Activated CD4-positive, alpha-beta T cell treated with anti-CD3 and anti-CD28 coated beads, Interleukin-10, Interleukin-2, amounts not matched to agents 100 ng/mL and 50 ng/mL, durations not matched to agents 16 hours and 8 hours (primary cell): ENCODE measurements at places on chromosomes 2 and 18.

DNA sequence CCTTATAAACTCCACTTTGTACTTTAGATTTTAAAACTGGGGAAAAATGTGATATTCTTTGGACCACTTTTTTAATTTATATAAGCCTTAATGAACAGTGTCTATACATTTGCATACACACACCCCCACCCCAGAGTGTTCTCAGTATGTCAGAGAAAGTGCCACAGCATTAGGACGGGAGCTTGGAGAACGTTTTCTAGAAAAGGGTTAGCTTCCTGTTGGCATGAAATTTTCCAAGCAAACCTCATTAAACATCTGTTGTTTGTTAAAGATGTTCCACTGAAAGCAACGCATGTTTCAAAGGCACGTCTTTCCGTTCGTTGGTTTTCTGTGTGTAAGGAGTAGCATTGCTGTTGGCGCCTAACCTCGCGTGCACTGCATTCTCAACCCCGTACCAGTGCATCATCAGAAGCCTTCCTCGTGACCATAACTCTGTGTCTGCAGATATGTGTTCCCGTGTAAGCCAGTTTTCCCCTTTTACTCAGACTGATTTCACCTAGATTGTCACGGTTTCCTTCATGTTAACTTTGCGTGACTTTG, 228.5 kb downstream of the ALPK2 start:
- DNase-seq: peak; percentile 68

GRCh38 chr18:79571211-79572092, 108.2 kb upstream of the CTDP1 start:
- DNase-seq: no peak

- DNase-seq: no peak
Measured at GRCh38 chr18:61574665-61575064, 241.4 kb downstream of the CDH20 start.

GRCh38 chr2:225614915-225615314, 215.4 kb downstream of the NYAP2 start:
- no peak for DNase-seq

- DNase-seq: no peak
Measured at GRCh38 chr18:58239879-58240278, 195.9 kb downstream of the NEDD4L start.

DNA sequence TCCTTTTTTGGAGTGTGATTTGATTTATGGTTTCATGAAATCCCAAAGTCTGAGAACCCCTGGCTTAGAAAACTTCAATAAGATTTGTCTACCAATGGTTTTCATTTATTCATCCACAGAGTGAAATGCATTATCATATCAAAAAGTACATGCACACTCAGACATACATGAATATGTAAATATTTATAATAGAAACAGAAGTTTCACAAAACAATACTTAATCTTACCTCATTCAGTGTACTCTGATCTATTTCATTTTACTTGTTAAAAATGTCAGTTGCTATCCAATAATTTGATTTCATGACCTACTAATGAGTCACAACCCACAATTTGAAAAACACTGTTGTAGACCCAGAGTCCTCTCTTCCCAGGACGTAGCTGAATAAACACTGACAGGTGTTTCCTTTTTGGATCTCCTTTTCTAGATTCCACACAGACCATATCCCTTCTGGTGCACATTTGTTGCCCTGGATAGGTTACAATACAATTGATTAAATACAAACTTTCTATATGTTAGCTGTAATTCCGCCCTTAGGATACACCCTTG, 10.4 kb upstream of the CAVIN2 start:
- no peak for DNase-seq

GRCh38 chr2:86223140-86223926, 24.1 kb downstream of the MRPL35 start:
- no peak for DNase-seq

DNA sequence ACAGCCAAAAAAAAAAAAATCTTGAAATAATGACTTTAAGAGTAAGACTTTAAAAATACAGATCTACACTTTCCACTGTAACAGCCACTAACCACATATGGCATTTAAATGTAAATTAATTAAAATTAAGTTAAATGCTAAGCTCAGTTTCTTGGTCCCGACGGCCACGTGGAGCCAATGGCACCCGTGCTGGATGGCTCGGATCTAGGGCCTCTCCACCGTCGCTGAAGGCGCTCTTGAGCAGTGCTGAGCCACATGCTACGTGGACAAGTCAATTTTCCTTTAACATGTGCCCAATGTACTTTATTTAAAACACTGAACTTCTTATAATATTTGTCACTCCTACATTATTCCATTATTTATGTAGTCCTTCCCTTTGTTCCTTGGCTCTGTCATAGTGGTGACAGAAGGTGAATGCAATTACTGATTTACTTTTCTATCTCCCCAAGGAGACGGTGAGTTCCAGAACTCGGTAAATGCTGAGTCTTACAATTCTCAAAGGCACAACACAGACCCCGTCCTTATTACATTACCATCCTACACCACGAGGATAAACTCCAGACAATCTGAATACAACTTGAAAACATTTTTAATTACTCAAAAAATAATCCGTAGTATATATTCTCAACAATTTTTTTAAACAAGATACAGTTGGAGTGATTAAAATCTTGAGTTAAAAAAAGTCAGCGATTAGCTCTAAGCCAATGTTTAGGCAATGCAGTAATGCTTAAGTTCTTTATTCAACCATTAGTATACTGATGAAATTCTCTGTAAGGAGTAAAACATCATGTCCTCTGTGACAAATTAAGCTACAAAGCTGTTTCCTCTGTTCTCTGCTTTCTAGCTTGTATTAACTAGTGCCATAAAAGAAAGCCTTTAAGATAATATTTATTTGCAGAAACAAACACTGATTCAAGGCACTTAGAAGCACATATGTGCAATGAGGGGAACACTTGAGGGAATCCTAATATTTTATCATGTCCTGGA, 95.1 kb downstream of the AFF3 start:
- no peak for DNase-seq

- DNase-seq: no peak
Measured at GRCh38 chr18:46464926-46465655, 191.9 kb downstream of the LOXHD1 start.

DNA sequence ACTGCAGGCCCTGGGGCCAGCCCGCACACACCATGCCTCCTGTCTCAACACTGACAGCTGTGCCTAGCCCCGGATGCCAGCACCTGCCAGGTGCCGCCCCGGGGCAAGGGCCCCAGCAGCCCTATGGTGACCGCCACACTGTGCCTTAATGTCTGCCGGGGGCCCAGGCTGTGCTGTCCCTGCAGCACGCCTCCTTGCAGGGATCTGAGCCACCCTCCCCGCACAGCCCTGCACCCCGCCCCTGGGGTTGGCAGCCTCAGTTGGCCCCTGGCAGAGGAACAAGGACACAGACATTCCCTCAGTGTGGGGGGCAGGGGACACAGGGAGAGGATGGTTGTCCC, 8.5 kb upstream of the CAPN10 start:
- DNase-seq: no peak

DNA sequence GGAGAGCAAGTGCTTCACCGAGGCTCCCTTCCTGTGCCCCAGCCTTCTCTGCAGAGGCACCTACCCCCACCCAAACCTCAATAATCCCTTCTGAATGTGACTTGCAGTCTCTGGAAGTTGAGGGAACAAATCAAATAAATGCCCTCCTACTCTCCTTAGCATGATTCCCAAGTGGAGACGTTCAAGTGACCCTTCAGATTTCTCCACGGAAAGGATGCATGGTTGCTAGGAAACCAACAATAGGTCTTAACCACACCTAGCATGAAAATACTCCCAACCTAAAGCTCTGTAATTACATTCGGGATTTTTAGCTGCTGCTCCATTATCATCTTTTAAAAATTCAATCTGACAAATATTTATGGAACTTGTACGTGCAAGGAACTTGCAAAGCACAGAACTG, 50.2 kb upstream of the CABLES1 start:
- no peak for DNase-seq

GRCh38 chr2:145421841-145422240, 901.9 kb upstream of the ZEB2 start:
- DNase-seq: no peak

GRCh38 chr2:191250400-191250799, 5.2 kb downstream of the MYO1B start:
- DNase-seq: no peak

- DNase-seq: no peak
Measured at GRCh38 chr2:204207866-204208265, 271.3 kb downstream of the ICOS start.

DNA sequence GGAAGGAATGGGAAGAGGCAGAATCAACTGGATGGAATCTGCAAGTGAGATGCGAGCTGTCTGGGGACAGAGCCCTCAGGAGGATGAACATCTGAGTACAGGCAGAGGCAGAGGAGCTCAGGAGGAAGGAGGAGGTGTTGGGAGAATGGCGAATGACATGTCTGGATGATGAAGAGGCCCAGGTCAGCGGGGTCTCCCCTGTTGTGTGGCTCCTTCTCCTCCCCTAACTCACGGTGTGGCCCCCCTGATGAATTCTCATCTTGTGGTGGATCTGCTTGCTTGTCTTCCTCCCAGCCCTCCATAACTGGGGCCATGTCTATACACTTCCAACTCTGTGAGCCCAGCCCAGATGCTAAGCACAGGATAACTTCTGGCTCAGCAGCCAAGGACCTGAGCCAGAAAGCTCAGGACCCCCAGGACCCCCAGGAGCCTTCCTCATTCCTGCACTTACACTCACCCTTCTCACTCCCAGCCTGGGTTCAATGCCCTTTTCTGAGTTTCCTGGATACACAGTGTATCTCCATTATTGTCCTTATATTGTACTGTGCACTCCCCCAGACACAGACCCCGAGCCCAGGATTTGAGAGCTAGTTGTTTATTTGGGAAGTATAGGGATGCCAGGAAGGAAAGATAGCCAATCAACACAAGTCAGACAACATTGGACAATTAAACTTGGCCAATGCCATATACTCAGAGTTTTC, 678.6 kb upstream of the HS6ST1 start:
- no peak for DNase-seq

DNA sequence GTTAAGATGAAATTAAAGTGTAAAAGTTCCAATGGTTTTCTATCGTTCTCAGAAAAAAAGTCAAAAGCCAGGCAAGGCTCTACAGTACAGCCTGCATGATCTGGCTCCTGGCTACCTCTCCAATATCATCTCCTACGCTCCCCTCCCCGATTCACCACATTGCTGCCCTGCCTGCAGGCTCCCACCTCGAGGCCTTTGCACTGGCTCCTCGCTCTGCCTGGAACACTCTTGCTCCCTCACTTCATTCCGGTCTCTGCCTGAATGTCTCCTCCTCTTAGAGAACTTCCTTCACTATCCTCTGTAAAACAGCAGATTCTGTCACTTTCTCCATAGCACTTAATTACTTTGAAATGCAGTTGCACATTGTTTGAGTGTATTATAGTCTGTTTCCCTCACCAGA, 72.5 kb downstream of the KLF7 start:
- no peak for DNase-seq

DNA sequence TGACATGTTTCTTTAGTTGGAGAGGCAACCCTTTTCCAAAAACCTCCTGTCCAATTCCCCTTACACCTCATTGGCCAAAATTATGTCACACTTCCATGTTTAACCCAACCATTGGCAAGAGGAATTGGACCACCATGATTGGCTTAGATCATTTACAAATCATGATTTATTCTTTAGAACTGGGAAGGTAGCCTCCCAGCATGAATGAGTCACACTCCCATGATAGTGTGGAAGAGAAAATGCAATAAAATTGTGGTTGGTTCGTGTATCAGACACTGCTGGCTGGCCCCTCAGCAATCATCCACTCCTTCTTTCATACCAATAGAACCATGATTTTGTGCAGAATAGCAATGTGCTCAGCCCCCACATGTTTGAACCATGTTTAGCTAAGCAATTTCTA, 156.6 kb upstream of the ACVR2A start:
- DNase-seq: no peak

DNA sequence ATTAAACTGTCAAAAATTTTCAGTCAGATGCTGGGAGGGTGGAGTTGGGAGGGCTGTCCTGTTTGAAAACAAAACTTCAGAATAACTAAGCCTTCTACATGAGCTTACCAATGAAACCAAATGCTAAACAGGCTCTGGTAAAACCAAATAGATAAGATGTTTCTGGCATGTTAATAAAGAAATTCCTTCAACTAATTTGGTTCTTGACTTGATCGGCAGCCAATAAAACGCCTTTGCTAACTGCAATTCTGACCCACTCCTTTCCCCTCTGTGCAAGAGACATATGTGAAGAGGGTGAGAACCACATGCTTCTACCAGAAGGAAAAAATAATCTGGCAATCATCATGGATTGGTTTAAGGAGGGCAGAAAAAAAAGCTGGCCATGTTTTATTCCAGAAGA, 20.9 kb downstream of the MAP4K3 start:
- DNase-seq: no peak

DNA sequence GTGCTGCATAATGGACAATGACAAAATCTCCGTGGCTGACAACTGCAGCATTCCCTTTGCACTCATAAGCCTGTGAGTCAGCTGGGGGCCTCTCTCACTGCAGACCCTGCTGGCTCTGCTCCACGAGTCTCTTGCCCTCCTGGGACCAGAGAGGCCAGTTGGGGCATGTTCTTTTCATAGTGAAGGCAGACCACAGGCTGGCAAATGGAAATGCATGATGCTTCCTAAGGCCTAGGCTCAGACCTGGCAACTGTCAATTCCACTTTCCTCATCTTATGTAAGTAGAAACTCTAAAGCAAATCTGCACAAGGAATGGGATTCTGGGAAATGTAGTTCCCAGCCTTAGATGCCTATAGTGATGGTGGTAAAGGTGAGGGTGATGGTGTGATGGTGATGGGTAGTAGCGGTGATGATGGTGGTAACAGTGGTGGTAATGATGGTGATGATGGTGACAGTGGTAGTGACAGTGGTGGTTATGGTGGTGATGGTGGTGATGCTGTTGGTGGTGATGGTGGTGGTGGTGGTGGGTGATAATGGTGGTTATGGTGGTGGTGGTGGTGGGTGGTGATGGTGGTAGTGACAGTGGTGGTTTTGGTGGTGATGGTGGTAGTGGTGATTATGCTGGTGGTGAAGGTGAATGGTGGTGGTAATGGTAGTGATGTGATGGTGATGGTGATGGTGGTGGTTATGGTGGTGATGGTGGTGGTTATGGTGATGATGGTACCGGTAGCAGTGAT, 185.8 kb upstream of the ARL4C start:
- no peak for DNase-seq

DNA sequence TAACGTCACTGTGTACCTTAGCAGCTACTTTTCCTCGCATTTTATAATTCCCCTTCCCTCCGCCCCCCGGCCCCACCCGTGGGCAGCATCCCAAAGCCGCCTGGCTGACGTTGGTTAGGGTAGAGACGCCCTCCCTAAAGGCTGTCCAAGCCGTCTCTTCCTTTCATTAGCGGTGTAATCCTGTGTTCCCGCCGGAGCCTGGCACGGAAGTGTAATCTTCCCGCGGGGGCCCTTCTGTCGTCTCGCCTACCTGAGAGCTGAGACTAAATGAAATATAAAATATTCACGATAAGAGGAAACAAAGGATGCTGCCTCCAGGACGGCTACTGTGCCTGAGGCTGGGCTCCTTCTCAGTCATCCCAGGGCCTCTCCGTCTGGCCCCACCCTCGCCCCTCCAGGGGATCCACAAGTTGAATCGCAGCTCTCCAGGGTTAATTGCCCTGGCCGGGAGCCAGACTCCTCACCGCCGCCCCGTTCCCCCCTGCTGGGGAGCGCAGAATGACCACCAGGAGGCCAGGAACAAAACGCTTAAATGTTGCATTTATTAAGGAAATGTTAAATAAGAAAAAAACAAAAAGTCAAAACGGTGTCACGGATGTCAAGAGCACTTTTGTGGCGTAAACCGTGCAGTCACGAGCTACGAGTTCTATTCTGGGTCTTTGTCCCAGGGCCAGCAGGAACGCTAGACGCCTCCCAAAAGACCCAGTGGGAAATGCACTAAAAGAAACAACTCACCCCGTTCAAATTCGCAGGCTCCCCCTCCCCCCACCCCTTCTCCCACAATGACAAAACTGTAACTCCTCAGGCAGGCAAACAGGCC, 1.5 kb downstream of the RPRM start:
- DNase-seq: no peak

- no peak for DNase-seq
Measured at GRCh38 chr2:100408104-100408503, 9.4 kb downstream of the CHST10 start.
